ENCODE measurements at places on chromosomes 5 and 9.

DNA sequence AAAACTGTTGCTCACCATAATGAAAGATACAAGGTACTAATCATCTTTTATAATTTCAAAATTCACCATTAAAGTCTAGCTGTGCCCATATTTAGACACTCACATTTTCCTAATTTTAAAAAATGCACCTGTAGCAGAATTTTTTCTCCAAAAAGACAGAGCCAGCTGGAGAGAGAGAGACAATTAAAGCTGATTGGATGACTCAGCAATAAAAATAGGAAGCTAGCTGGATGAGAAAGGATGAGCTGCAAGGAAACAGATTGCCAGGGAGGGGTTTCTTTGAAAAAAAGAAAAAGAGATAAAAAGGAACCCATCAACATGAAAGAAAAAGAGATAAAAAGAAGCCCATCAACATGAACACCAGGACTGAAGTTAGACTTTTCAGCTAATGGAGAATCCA is 73.8 kb downstream of the HCN1 start:
- DNase-seq, result no peak

DNA sequence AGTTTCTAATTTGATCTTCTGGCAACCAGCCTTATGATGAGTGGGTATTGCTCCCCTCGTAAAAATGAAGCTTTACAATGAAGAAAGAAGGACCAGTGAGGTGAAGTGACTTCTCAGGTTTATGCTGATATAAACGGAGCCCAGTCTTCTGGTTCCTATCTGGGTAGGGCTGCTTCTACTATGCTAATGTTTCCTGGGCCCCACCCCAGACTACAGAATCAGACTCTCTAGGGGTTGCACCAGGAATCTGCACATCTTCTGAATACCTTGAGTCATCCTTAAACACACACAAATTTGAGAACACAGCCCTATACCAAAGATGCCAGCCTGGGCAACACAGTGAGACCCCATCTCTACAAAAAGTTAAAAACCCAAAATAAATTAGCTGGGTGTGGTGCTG is 16.2 kb downstream of the BTF3 start:
- no peak for DNase-seq

DNA sequence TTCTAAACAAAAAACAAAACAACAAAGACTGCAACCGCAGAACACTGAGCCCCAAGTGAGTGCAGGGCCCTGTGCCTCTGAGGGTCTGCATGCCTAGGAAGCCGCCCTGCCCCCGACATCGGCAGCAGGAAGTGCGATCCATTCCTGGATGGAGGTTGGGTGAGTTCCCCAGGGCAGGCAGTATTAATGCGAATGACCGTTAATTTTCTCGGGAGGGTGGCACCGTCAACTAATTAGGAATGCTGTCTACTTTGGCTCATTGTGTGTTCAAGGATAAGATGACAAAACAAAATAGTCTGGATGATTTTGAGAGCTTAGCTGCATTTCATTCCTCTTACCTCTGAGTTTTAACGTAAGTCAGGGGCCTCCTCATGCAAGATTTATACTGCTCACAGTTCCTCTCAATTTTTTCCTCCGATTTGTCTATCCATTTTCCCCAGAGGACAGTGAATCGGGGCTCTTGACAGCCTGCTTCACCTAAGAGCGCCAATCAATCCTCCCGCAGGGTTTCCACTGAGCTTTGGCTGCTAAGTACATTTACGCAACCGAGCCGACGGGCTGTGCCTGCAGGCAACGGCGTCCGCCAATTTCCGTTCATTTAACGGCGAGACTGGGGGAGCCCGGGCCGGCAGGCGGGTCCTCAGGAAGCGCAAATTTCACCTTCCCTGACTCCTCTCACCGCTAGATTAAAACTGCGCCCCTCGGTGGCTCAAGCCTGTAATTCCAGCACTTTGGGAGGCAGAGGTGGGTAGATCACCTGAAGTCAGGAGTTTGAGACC is 2.9 kb upstream of the NXNL2 start:
- no peak for DNase-seq

- no peak for DNase-seq
These were observed 42.6 kb upstream of the TNFAIP8 start for GRCh38 chr5:119313197-119313596.

GRCh38 chr5:109060378-109061025 is 312.8 kb downstream of the FER start:
- no peak for DNase-seq

Measured in T-helper 2 cell (primary cell).